Inflammatory macrophage (primary cell): ENCODE measurements at places on chromosomes 6 and 20.

DNA sequence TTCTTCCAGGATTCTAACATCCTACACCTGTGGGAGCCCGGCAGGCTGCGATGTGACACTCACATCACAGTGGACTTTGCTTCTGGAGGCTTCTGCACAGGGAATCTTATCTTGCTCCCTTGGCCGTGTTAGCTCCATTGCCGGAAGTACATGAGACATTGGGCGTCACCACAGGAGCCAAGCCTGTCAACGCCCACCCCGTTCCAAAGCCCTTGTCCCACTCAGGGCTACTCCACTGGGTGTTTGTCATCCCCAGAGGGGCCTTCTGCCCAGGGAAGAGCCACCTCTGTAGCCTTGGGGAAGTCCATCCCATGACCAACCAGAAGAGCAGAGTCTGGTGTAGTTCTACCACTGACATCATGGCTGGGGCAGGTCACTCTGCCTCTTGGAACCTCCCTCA lies 1.7 kb downstream of the RAB44 start:
- peak; percentile 49 for DNase-seq

DNA sequence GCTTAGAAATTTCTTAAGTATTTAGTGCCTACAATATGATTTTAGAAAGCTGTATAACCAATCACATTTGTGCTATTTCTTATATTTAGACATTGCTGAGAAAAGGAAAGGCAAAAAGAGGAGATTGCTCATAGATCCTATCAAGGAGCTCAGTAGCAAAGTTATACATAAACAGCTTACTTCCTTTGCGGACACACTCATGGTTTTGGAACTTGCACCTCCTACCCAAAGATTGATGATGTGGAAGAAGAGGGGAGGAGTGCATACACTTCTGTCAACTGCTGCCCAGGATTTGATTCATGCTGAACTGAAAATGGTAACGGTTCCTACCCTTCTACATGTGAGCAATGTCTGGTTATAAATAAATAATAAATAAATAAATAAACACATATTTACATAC lies 16.7 kb downstream of the RAD21L1 start:
- no peak for DNase-seq

DNA sequence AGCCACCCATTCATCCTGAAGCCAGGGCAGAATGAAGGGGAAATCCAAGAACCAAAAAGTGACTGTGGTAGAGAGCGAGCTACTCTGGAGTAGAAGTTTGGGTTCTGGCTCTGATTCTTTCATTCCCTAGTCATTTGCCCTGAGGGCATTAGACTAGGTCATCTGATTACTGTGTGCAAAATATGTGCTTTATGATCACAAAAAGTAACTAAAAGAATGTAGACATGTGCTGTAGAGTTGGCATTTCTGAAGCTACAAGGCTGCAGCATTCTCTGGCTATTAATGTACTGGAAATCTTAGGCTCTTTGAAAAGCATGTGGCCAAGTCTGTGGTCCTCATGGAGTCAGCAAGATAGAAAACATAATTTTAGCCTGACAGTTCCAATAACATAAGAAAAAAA lies 94.2 kb downstream of the TBC1D7 start:
- DNase-seq: no peak

DNA sequence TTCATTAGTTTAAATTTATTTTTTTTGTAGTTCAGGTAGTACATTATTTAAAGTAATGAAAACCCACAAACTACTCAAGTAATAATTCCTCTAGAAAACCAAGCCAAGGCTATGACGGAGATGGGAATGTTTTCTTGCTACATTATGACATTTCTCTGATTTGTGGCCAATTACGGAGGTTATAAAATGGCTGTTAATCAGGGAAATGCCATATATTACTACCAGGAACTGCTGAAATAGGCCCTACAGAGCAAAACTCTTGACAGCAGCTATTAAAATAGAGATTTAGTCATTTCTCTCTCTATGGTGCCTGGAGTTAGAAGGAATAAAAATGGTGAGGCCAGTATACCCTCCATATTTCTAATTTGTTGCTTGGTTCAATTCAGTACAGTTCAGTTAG lies 280.0 kb downstream of the ARHGAP18 start:
- no peak for DNase-seq

GRCh38 chr6:124054034-124054433 lies 250.4 kb downstream of the NKAIN2 start:
- no peak for DNase-seq

DNA sequence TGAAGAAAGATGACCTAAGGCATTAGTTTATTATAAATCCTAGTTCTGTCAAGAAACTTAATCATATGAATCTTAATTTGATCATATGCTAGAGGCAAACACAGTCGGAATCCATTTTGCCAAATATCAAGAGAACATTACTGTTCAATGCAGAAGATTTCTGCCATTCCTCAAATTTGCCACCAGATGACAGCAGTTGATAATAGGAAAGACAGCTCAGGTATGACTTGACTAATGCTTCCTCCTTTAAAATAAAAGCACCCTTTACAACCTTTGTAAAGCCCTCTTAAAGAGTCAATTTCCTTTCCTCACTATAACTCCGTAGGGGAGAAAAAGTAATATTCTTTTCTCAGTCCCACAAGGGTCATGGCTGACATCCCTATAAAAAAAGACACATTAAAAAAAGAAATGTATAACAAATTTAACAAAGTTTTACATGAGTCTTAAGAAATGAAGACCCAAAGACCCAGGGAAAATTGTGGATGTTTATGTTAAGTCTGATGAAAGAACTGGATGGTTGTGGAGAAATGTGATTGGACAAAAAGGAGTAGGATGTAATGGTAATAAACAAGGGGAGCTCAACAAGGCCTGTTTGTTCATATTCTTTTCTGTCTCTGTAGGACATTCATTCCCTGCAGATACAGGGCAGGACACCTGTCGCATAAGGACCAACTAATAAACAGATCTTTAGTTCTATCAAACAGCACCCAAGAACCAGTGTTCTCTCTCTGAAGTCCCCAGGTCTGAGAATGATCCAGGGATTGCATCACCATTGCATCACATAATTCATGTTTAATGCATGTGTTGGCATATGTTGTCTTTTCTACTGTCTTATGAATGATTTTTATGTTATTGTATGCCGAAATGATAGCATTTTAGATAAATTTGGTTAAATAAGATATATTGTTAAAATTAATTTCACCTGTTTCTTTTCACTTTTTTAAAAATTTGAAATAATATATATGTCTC lies 23.0 kb upstream of the IL17A start:
- peak; percentile 10 for DNase-seq

DNA sequence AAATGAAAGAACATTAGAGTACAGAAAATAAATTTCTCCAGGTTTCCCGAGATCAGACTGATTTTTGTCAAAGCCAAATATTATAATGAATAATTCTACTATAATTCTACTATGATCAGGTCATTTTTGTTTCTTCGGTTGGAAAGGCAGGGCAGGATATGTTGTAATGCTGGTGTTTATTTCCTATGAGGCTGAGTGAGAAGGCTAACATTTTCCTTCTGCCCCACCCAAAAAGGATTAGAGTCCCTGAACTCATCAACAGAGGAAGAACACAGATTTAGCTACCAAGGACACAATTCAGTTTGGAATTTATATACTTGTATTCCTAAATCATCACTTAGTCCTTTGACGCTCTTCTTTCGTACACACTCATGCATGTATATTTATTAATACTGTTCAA lies 318.9 kb downstream of the SYNE1 start:
- no peak for DNase-seq

DNA sequence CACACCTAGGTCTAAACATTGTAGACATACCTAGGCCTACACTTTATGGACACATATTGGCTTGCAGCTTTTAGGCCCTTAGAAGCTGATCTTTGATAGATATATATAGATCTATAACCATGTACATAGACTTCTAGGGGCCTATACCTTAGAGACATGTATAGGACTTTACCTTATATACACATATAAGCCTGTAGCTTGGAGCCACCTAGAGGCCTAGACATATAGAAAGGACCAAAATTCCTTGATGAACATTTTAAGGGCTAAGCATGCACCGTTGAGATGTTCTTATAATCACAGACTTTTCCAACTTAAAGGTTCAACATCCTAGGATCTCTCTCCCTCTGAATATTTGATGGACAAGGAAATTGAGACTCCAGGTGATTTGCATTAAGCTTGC lies 371.7 kb upstream of the SASH1 start:
- DNase-seq: no peak

DNA sequence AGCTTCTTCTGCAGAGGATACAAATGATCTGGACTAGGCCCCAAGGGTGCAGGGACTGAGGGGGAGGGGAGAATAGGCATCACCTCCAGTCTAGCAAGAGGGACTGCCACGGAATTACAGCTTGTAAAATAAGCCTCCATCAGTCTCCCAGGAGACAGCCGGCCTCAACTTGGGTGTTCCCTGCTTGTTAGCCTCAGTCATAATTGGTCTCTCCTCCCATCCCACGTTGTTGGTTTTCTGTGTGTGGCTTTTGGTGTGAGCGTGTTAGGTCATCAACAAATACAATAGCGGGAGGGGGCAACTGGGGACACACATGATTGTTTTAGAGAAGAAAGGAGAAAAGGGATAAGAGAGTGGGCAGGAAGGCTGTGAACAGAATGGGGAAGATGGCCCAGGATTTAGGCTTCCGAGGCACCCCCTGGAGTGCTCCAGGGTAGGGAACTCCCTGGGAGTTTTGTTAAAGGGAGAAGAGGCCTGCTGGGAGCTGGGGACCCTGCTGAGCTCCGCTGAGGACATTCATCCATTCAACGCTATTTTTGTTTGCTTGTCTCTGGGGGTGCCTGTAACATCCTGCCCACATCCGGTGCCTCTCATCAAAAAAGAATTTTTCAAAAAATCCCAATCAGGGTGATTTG lies 9.2 kb downstream of the FOXA2 start:
- DNase-seq: no peak

GRCh38 chr6:5851261-5851757 lies 155.4 kb downstream of the NRN1 start:
- DNase-seq: peak; percentile 25

- DNase-seq: no peak
Observed at GRCh38 chr6:115362234-115362633, 698.5 kb downstream of the FRK start.

DNA sequence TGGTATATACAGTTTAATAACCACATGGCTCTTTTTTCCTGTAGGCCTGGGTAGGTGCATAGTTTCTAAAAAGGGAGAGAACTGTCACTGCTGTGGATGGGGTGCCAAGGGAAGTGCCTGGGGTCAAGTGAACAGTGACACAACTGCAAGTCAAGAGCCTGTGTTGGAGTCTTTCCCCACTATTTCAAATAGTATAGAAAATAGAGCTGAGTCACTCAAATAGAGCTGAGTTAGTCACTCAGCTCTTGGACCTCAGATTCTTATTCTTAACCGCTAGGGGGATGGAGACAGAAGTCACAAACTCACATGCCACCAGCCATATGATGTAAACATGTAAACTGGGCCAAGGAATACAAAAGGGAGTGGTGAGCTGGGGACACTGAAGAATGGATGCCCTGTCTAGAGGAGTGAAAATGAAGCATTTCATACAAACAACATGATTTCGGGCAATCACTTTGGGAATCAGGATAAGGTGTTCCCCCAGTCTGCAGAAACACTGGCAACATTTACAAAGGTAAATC lies 2.1 kb downstream of the NQO2 start:
- peak; percentile 96 for DNase-seq

DNA sequence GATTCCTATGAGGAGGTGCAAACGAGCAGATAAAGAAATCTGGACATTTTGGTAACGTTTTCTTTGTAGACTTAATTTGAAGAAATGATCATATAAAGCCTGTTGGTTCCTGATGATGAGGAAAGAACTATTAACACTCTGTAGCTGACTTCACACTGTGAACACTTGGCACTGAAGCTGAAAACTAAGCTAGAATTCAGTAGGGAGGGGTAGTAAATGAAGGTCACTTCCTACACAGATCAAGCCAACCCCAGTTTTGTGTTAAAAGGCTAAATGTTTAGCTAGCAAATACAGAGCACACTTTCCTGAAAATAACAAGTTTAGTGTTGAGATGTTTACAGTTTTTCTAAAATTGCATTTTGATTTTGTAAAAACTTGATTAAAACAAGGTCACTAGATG lies 296.2 kb upstream of the PRDM1 start:
- no peak for DNase-seq

GRCh38 chr20:16701296-16701695 lies 28.5 kb upstream of the SNRPB2 start:
- peak; percentile 19 for DNase-seq

- DNase-seq: no peak
Observed at GRCh38 chr20:4670469-4670868, 51.2 kb upstream of the PRND start.

- DNase-seq: no peak
Observed at GRCh38 chr6:149419696-149420404, 19.8 kb downstream of the SUMO4 start.

DNA sequence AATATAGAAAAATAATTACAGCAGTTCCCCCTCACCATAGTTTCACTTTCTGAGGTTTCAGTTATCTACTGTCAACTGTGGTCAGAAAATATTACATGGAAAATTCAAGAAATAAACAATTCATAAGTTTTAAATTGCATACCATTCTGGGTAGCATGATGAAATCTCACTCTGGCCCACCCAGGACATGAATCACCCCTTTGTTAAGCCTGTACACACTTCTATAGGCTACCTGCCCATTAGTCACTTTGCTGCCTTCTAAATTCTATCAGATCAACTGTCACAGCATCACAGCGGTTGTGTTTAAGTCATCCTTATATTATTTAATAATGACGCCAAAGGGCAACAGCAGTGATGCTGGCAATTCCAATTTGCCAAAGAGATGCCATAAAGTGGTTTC lies 140.3 kb upstream of the RUNX2 start:
- no peak for DNase-seq

GRCh38 chr6:130748041-130748440 lies 79.2 kb upstream of the SMLR1 start:
- DNase-seq: no peak

DNA sequence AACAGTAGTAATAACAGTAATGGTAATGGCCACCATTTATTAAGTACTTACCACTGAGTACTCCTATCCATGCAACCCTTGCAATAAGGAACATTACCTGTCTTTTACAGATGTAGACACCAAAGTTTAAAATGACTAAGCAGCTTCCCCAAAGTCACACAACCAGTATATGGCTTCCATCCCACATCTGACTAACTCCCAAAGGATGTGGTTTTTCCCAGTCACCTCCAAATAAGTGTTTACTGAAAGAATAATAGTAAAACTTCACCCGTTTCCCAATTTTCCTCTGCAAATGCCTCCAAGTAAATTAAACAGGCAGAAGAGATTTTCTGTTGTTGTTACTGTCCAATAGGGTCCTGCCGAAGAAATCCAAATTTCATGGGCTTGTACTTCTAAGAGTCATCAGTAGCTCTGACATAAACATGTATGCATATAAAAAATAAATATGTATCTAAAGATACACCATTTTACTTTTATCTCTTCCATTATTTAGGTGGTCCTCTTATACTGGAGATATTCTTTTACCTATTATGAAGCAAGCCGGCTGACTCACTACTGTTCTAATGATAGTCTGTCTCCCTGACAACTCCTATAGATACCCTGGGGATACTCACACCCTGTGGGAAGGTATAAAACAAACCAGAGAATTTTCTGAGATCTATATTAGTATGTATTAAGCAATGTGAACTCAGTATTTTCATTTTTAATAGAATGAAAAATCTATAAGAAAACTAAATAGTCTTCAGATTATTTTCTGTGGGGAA lies 77.9 kb upstream of the ID4 start:
- DNase-seq: no peak

GRCh38 chr6:119090256-119090655 lies 11.8 kb upstream of the FAM184A start:
- DNase-seq: no peak
